NCI-H82 (cell line): ENCODE measurements at places on chromosomes 7 and 10.

GRCh38 chr10:107031931-107032699, 132.4 kb downstream of the SORCS1 start:
- peak; percentile 46 for DNase-seq

DNA sequence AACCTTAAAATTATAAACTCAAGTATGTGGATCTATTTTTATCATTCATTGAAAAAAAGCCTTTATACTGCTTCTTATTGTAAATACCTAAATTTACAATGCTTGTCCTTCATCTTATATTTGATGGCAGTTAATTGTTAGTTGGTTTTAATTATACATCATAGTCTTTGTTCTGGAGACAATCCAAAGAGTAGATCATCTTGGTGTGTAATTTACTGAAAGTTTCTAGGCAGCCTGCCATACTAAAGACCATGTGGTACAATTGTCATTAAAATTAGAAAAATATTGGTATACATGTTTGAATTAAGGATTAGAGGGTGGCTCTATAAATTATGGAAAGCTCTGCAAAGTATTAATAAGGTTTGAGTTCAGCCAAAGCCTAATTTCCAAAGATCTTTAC, 231.4 kb downstream of the KCND2 start:
- DNase-seq, result no peak

DNA sequence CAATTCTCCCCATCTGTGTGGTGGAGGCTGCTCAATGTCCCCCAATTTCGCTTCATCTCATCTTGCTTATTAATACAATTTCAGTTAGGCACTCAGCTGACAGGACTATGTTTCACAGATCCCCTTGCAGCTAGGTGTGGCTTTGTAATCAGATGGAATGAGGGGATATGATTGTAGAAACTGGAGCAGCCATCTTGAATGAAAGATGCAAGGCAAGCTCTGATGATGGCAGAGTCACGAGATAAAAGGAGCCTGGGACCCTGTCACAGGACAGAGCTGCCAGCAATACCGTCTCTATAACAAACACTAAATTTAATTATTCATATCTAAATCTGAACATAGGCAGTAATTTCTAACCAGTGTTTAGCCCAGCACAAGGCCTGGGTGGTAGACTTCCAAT, 991 bp upstream of the DLD start:
- DNase-seq, result no peak

- DNase-seq, result peak; percentile 86
Measured at GRCh38 chr7:112898432-112899290, 108.5 kb upstream of the TMEM168 start.

GRCh38 chr7:46282155-46282554, 361.1 kb upstream of the IGFBP3 start:
- DNase-seq, result no peak

GRCh38 chr7:109695419-109695818, 1125.7 kb downstream of the DNAJB9 start:
- DNase-seq, result no peak

DNA sequence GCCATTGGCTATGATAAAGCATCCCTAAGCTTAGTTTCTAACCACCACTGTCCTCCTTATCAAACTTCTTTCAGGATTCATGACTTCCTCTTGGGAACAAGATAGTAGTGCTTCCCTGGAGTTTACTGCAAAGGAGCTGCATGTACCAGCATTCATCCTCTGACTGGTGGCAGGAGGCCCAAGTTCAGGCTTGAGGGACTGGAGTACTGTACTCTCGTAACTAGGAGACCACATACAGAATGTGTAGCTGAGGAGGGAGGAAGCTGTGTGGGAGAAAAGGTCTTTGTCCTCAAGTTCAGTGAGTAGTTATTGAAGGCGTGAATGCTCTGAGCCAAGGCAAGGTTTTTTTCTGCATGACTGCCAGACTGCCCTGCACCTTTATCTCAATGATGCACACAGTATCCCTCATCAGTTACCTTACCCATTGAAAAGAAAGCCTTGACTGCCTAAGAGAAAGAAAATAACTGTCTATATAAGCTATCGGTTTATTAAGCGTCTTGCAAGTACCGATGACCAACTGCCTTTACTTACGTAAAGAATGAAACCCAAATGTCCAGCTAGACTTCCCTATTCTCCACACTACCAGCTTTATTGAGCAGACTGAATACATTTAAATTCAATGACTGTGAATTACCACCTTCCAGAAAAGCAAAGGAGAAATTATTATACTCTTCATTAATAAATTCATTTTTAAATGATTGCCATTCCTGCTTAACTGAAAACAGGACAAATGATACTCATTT, 12.8 kb downstream of the SCRN1 start:
- DNase-seq, result no peak
